ENCODE measurements at places on chromosomes 5 and 9.

- DNase-seq: no peak
Observed at GRCh38 chr9:14189578-14189977, 124.4 kb downstream of the NFIB start.

- no peak for DNase-seq
Observed at GRCh38 chr5:67181648-67182221, 14.9 kb downstream of the CD180 start.

DNA sequence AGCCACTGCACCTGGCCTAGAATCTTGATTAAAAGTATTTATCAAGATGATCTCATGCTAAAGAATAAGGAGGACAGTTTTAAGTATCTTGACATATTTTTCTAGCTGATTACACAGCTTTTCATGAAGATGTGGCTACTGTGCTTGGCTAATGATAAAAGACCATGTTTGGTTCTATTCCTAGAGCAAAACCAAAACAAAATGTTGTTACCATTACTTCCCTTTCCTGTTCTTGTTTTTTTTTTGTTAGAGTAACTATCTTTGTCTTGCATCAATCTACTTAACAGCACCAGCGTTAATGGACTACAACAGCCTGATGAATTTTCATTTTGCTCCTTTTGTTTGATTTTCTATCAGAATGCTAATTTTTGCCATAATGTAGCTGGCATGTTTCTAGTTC, 86.2 kb upstream of the DHFR start:
- no peak for DNase-seq

DNA sequence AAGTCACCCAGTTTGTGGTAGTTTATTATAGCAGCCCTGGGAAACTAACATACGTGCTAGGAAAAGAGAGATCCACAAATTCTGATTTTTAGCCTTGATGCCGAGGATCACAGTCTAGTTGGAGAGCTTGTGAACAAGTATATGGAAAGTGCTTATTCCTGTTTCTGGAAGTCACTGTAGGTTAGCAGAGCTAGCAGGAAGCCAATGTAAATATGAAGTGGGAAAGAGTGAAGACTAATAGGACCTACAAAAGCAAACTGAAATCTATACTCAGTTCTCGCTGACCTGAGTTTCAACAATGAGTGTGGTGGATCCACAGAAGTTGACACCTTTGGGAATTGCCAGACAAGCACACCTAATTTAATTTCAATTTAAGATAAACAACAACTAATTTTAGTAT, 254.9 kb downstream of the PLK2 start:
- no peak for DNase-seq

DNA sequence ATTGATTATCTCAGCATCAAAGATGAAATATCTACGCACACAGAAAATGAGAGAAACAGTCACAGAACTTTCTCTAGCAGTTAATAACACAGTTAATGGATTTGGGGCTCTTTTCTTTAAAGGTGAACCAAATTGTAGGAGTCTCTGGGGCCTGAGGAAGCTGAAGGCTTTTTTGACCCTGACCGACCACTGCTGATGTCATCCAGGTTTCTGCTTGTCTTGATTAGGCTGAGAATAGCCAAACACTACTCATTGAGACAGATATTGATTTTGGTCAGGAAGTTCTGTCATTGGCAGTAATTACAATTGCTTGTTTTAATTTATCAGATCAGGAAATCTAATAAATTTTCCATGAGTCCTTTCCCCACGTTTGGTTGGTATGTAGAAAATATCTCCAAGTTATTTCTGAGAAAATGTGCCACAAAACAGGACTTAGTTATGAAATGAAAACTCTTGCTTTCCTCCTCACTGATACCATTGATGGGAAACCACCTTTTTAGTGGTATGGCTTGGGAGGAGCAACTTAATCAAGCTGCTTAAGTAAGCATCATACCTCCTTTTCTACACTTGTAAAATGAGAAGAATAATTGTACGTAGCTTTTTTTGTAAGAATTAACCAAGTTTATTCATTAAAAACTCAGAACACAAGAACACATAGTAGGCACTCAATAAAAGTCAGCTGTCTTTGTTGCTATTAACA, 19.7 kb downstream of the CARTPT start:
- DNase-seq: no peak

- no peak for DNase-seq
Observed at GRCh38 chr5:43685252-43685950, 82.4 kb downstream of the NNT start.

DNA sequence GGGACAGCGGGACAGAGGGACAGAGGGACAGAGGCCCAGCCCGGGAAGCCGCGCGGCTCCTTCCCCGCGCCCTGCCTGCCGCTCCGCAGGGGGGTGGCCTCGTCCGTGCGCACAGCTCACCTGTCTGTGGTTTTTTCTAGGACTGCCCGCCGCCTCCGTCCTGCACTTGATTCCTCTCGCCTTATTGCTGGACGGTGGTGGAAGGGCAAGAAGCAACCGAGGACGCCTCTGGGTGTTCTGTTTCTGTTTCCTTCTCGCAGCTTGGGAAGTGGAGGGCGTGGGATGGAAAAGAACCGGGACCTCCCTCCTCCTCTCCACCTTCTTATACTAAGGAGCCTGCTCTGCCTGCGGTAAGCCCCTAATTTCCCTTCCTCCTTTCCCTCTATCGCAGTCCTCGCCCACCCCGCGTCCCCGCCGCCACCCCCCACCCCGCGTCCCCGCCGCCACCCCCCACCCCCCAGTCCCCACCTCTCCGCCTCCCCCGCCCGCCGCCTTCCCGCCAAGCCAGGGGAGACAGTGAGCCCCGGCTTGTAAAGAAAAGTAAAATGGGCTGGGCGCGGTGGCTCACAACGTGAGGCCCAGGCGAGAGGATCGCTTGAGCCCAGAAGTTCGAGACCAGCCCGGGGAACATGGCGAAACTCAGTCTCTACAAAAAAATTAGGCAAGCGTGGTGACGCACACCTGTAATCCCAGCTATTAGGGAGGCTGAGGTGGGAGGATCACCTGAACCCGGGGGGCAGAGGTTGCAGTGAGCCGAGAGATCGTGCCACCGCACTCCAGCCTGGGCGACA, 9.6 kb upstream of the FLT4 start:
- no peak for DNase-seq

DNA sequence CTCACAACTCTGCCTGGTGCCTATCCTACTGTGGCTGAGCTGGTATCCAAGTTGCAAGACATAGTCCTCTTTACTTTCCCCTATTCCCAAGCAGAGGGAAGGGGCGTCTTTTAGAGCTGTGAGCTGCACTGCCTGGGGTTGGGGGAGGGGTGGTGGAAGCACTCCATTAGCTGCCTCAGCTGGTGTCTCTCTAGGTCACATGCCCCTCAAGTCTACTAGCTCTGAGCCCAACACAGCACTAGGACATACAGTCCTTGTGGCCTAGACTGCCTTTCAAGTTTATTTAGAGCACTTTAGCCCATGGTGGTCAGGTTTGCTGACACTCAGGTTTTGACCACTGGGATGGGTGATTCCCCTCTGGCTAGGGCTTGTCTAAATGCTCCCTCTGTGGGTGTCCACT, 54.7 kb downstream of the SREK1 start:
- DNase-seq: no peak

GRCh38 chr5:82812575-82812974, 264.6 kb downstream of the TMEM167A start:
- DNase-seq: no peak

DNA sequence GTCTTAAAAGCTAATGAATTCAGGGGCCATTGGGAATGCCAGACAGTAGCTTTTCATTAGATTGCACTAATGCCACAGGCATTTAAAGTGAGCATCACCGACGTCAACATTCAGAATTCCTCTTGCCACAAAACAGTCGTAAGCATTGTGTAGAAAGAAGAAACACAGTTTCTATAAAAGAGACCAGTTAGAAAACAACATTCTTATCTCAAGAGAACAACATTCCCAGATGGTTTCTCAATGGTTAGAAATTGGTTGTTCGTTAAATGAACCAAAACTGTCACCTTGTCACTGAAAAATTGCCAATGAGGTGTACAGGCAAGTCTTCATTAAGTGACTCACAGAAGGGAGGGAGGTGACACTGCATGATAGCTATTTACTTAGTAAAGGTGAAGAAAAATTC, 401.6 kb upstream of the PRR16 start:
- no peak for DNase-seq

- no peak for DNase-seq
Observed at GRCh38 chr9:9790216-9790872, 822.5 kb downstream of the PTPRD start.

DNA sequence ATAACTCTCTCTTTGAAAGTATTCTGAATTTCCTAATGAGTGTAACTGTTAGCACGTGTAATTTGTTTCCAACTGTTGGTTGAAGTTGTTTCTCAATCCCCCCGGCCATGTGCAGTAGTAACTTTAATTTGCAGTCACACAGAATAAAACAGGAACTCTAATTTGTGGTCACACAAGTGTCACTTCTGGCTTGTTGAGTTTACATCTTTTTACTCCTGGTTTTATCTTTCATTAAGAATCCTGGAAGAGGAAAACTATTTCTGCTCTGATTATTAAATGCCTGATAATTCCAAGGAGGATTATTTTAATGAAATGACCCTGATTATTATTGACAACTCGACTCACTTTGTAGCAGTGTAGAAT, 1.2 kb downstream of the SCAMP1 start:
- DNase-seq: no peak

DNA sequence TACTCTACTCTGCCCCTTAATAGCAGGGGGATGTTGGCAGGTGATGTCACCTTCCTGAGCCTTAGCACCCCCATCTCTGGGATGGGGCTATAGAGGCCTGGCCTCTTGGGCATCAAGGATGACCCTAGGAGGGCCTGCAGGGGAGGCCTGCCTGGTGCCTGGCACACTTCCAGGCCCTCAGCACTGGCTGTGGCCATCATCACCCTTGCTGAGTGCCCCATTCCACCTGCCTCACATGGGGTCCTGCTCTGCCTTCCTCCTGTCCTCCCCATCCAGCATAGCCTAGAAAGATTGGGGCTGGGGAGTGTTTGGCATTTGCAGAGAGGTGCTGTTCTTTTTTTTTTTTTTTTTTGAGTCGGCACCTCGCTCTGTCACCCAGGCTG, 17.7 kb upstream of the PHYHD1 start:
- no peak for DNase-seq

GRCh38 chr9:83544002-83544698, 5.9 kb upstream of the FRMD3 start:
- DNase-seq: no peak

DNA sequence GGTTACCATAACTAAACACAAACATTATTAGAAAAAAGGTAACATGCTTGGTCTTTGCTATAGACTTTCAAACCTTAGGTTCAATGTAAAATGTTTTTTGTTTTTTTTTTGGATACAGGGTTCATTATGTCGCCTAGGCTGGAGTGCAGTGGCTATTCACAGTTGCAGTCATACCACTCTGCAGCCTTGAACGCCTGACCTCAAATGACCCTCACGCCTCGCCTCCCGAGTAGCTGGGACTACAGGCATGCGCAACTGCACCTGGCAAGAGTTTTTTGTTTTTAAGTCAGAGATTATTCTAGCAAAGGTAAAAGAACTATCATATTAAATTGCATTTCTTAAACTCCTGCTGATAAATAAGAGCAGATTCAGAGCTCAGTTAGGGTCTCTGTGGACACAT, 55.1 kb upstream of the NR5A1 start:
- no peak for DNase-seq

GRCh38 chr9:26937816-26938371, 9.1 kb downstream of the PLAA start:
- DNase-seq: no peak

DNA sequence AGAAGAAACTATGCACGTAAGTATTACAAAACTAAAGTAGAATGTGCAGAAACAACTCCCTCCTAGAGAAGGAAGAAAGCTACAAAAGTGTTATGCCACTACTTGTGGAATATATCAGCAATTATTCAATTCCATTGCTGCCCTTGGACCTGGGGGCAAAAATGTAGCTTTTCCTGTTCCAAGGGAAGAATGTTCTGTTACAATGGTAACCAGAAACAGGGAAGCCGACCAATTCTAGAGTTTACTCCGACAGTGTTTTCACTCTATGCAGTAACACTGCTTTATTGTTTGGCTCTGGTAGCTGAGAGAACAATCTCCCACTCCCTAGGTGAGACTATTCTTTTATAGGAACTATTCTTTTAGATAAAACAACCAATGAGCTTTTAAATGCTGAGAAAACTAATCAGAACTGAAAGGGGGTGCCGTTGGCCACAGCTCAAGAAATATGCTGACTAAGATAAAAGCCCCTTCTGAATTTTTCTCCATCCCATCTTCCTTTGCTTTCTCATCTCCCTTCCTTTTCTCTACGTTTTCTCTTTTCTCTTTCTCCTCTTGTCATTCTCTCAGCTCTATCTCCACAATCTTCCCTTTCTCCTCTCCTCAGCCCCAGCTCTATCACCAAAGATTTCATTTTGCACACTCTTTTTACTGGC, 54.1 kb downstream of the SLC1A3 start:
- DNase-seq: no peak

GRCh38 chr9:37371565-37372464, 50.7 kb upstream of the GRHPR start:
- DNase-seq: no peak

DNA sequence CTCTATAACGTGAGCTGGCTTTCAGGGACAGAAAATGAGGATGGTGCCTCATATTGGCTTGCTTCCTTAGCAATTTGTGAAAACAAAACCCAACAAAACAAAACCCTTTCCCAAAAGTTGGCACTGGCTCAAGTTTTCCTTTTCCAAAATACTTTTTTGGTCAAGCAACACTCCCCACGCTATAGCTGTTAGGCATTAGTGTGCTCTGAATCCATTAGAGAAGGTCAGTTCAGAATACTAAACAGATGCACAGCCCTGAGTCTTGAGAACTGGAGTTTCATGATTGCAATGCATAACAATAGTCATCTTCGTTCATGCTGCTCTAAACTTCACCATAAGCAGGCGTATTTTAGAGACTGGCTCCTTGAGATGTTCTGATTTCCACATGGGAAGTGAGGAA, 172.0 kb upstream of the KLF9 start:
- no peak for DNase-seq

GRCh38 chr5:61319388-61320146, 12.5 kb upstream of the ZSWIM6 start:
- DNase-seq: no peak

- DNase-seq: no peak
Observed at GRCh38 chr5:157913575-157913974, 54.6 kb upstream of the CLINT1 start.

Data from stimulated activated CD4-positive, alpha-beta T cell treated with anti-CD3 and anti-CD28 coated beads, Interleukin-1b, Interleukin-23, amount 100 ng/mL, for 1 hour (primary cell).